ENCODE measurements at places on chromosomes 6 and 20.

GRCh38 chr20:58886546-58886945 is 34.0 kb downstream of the GNAS start:
- DNase-seq: no peak

GRCh38 chr6:1814279-1814678 is 204.6 kb downstream of the FOXC1 start:
- DNase-seq: no peak

DNA sequence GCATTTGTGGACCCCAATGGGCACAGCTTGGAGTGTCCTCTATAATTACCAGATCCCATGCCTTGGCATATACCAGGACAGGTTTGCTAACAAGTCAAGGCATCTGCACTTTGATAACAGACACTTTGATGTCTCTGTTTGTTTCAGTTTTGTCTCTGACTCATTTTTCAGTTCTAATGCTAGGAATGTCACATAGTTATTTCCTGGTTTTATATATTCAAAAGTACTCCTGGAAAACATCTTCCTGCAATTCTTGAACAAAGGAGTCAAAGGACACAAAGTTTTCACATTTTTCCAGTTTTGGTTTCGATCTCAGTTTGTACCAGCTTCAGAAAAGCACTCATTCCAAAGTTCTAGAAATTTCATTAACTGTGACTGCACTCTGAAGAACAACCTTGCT is 188.1 kb downstream of the FOXC1 start:
- DNase-seq: peak; percentile 33

DNA sequence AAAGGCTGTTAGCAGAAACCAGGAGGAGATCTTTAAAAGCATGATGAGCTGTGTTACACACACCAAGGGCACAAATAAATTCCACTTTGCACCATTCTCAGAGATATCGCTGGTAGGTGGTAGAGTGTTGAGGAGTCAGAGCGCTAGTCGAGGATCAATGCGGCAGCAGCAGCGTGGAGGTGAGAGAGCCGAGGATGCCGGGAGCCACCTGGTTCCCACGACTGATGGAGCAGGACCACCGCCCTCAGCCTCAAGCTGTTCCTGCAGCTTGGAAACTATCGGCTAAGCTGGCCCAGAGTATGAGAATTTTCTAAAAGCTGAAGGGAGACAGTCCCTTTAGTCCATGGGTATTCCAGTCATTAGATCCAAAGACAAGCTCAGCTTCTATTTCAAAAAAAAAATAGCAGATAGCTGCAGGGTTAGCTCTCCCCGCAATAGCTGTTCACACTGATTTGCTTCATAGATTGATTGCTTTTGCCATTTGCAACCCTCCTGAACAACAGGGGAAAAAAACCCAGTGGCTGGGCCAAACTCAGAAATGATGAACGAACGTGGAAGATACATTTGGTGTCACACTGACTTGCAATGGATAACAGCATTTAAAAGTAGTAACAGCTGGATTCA is 106.2 kb downstream of the LCA5 start:
- no peak for DNase-seq

DNA sequence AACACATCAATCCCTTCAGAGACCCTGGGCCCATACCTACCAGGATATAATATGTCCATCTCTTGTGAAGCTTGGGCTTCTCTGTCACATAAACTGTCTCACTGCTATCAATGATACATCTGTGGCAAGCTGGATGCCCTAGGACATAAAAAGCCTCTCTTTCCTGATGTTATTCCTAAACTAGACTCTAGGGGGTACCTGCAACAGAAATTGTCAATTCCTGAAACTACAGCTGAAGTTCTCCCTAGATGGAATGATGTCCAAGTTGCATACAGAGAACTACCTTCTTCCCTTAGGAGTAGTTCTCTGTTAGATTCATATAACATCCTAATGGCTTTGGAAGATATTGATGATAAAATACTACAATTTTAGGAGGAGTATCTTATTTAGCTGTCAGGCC is 35.8 kb downstream of the TBX18 start:
- peak; percentile 30 for DNase-seq

GRCh38 chr6:170165085-170165470 is 125.8 kb downstream of the DLL1 start:
- DNase-seq: no peak

DNA sequence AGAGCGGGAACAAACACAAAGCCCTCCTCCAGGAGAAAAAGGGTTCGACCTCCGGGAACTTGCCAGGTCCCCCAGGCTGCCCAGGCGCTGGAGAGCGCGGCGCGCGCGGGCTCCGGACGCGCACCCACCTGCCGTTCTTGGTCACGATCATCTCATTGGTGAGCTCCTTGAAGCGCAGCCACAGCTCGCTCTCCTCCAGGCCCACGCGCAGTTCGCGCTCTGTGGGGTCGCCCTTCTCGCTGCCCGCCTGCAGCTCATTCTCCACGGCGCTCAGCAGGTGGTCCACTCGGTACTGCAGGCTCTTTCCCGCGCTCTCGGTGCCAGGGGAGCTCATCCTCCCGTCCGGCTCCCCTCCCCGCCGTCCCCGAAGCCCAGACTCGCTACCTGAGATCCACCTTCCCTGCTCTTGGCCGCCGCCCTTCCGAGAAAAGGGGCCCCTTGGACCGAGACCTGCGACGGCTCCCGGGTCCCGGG is 356 bp downstream of the TBXT start:
- DNase-seq: no peak

GRCh38 chr6:69012211-69012610 is 377.1 kb downstream of the ADGRB3 start:
- no peak for DNase-seq

- no peak for DNase-seq
Observed at GRCh38 chr6:151633526-151634335, 139.9 kb downstream of the CCDC170 start.

GRCh38 chr6:144969154-144969553 is 684.0 kb downstream of the UTRN start:
- no peak for DNase-seq

GRCh38 chr6:21893793-21894192 is 300.2 kb downstream of the SOX4 start:
- DNase-seq: peak; percentile 55

GRCh38 chr6:163532526-163533078 is 118.1 kb downstream of the QKI start:
- no peak for DNase-seq

DNA sequence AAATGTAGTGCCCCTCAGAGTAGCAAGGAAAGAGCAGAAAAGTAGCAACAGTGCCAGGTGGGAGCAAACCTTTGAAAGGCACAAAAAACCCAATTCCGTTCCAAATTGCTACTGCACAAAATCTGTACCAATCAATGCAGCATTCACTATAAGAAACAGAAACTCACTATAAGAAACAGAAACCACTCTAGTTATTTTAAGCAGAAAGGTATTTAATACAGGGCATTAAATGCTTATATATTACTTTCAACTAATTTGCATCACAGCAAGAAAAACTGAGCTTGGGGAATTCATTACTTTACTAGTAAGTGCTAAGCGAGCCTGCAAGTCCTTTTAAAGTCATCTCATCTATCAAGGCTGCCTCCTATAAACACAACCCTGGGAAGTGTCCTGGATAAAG is 116.5 kb upstream of the OLIG3 start:
- DNase-seq: no peak

DNA sequence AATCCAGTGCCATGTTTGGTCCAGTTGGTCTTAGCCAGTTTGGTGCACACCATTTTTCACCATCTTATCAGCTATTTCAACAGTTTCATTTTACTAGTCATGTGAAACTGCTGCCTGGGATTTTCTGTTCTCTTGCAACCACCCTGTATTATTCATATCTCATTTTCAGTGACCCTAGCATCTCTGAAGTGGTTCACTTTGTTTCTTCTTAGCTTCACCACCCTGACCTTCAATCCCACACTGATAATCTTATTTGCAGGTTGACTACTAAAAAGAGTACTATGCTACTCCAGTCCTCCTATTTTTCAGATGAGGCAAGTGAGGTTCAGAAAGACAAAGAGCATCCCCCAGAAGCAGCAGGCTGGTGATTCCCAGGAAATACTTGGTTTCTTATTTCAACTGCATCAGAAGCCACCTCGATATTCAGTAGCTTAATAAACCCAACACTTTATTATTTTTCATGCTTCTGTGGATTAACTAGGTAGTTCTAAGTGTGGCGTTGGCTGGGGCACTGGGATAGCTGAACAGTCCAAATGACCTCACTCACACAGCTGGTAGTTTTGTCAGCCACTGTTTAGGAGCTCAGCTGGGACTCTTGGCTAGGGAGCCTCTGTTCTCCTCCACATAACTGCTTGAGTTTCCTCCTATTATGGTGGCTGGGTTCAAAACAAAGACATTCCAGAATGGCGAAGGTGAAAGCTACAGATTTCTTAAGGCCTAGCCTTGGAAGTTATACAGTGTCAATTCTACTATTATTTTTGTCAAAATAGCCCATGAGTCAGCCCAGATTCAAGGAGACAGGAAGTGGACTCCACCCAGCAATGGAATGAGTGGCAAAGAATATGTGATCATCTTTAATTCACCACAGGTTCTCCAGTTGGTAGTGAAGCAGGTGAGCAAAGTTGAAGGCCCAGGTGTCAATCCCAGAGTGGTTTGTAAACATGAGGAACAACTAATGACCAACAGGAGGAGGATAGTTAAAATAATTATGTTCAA is 40.6 kb downstream of the BPIFB4 start:
- no peak for DNase-seq

- DNase-seq: peak; percentile 18
Observed at GRCh38 chr6:36223706-36224105, 27.2 kb downstream of the BRPF3 start.

GRCh38 chr20:46128310-46129151 is 10.4 kb downstream of the CD40 start:
- no peak for DNase-seq

- no peak for DNase-seq
Observed at GRCh38 chr6:39904946-39905639, 29.2 kb downstream of the MOCS1 start.

DNA sequence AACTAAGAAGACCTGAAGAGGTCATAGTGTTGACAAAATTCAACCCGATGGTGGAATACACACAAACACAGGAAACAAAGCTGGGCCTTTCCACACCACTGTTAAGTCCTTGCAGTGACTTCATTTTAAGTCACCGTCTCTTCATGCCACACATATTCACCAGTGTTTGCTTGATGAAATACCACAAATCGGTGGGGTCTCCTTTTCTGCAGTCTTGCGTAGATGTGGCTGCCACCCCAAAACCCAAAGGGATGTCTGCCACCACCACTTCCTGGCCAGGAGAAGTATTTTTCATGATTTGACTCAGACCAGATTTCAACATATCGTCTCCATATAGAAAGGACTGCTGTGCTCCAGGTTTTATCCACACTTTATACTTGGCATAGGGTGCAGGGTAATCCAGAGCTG is 11.0 kb upstream of the COL10A1 start:
- DNase-seq: no peak

DNA sequence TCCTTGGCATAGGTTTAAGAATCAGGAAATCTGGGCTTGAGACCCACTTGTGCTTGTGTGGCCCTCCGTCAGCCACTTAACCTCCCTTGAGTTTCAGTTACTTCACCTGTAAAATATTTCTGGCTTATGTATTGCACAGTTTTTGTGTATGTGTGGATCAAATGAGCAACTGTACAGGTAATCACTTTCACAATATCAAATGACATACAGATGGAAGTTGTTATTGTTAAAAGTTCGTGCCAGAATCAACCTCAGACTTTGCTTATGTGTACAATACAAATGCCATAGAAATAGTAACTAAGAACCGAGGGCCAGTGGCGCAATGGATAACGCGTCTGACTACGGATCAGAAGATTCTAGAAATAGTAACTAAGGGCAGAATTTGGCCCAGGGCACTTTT is 65.6 kb upstream of the KIF13A start:
- peak; percentile 10 for DNase-seq

- no peak for DNase-seq
Observed at GRCh38 chr6:163460307-163460782, 45.8 kb downstream of the QKI start.

DNA sequence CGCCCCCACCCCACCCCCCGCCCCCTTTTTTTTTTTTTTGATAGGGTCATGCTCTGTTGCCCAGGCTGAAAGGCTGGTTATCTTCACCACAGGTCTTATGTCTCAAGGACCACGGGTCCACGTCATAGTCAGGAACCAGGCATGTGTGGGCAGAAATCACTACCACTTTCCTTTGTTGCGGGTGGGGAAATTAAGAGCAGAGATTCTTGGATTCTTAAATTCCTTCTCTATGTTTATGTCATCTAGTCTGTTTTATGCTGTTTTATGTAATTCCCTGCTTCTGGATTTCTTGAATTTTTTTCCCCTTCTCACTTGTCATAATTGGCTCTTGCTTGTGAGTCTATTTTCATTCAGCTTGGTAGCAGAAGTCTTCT is 25.8 kb upstream of the PLCG1 start:
- no peak for DNase-seq

DNA sequence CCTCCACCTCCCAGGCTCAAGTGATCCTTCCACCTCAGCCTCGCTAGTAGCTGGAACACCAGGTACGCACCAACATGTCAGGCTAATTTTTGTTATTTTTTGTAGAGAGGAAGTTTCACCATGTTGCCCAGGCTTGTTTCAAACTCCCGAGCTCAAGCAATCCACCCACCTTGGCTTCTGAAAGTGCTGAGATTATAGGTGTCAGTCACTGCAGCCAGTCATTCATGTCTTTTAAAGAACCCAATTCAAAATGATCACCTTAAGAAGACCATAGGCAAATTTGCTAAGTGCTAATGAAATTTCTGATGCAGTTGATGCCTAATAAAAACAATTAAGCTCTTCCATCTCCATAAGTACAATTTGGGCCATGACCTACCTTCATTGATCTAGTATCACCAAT is 2.6 kb upstream of the VNN2 start:
- DNase-seq: no peak

DNA sequence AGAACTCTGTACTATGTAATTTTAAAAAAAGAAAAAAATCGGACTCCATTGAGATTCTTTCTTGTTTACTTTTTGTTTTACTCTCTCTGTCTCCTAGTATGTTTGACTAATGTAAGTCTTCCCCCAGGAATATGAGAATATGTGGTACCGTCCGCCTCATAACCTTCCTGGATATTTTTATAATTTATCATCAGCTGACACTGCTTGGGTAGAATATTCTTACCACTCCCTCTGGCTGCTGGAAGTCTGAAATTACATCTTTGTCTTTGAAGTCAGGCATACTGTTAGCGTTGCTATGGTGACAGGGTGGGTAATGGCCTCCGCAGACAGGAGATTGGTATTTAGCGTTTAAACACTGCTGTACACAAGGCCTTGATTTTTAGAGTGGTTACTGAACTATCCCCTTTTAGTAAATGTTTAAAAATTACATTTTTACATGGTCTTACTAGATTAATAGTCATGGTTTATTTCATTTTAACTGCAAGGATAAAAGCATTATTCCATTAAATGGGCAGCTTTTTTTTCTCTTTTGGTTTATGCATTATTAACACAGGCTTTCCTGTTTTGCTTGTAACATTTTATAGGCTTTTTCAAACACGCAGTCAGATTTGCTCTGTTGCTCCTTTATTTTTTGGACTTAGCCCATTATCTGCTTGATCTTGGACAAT is 176.4 kb downstream of the ARID1B start:
- DNase-seq: peak; percentile 99

- DNase-seq: peak; percentile 38
Observed at GRCh38 chr20:59518881-59519706, 85.2 kb upstream of the PHACTR3 start.

Measured in fibroblast of skin of abdomen (primary cell).